ENCODE measurements at places on chromosomes 5 and 9. TPM values are rescaled to one million over a fixed set of nuclear protein-coding genes. Genes with fewer than 3 reads are reported as not detected.

Gene FBXW2
- total RNA-seq = 66.1 TPM

Gene MARCOL
- not detected for total RNA-seq

DNA sequence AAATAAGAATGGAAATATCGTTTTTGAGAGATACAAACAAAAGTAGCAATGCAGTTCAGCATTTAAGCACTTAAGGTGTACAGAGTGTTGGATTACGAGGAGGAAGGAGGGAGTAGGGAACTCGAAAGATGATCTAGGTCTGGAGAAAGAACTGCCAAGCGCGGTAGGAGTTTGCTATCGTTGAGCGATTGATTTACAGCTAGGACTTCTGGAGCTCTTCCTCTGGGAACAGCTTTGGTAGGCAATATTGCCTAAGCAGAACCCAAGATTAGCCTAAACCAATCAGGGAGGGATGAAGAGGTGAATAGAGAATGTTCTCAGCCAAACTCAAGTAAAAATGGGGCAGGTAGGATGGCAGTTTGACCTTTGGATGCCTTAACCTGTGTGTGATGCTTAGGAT lies 965 bp downstream of the CLTA start:
- peaks cover 11% of the 10 kb centered on the region for H3K27me3 ChIP-seq
- peak overlapping the region; percentile 79 for H3K27ac ChIP-seq

- no peaks in the 10 kb centered on the region for H3K36me3 ChIP-seq
- no peak for DNase-seq
- no peaks in the 10 kb centered on the region for H3K4me1 ChIP-seq
Measured at GRCh38 chr9:135544981-135545635, 818 bp upstream of the OBP2A start.
